Esophagus squamous epithelium (tissue), 5 donors: ENCODE measurements at places on chromosomes 6 and 20.

- no peak for DNase-seq
Measured at GRCh38 chr6:3357678-3358077, 98.9 kb downstream of the PSMG4 start.

DNA sequence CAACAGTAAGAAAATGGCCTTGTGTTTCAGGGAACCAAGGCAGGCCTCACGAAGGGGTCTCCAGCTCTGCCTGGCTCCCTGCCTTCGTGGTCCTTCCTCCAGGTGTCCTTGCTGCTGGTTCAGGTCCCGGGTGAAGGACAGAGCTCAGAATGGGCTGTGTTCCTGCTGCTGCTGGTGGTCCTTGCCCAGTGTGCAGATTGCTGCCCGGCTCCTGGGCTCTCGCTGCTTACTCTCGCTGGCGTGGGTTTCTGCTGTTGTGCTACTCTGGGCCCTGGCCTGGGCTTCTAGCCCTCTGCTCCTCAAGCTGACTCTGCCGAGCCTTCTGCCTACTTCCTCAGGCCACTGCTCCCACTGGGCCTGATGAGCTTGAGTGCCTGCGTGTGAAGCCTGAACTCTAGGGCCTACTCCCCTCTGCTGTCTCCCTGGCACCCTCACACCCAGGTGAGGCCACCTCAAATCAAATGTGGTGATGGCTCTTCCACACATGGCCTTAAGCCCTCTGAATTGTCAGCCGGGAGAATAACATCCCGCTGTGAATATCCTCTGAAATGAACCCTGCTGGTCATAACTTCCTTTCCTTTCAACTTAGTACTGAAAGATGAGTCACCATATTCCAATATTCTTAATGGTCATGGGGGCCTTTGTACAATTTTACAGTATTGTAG lies 171.6 kb downstream of the FOXC1 start:
- no peak for DNase-seq

DNA sequence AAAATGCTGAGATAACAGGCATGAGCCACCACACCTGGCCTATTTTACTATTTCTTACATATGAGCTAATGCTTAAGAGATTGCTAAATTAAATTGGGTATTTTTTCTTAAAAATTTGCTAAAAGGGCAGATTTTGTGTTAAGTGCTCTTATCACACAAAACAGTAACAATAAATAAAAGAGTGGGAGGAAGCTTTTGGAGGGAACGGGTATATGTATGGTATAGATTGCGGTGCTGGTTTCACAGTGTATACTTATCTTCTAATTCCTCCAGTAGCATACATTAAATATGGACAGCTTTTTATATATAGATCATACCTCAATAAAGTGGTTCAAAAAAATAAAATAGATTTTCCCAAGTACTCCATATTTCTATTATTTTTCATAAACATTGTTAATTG lies 39.4 kb upstream of the FABP7 start:
- DNase-seq: no peak

DNA sequence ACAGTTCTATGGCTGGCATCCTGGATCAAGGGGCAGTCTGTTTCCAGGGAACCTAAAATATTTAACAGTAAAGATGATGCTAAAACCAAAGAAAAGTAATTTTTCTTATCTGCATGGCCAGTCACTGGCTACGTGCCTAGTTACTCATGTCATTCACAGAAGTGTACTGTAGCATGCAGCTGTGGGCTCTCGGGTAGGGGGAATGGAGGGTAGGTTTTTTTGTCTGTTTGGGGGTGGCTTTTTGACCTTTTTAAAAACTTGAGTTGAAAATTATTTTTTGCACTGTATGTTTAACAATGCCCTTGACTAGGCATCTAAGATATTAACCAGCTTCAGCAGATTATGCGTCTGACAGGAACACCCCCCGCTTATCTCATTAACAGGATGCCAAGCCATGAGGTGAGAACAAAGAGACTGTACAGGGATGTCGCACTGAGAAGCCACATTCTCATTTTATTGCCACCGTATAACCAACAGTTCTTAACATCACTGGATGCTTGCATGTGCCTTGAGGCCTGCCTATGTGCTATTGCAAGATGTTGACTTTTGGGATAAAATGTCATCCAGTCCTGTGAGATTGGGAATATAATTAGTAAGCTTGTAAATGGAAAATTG lies 30.3 kb upstream of the MAPK13 start:
- DNase-seq: no peak

DNA sequence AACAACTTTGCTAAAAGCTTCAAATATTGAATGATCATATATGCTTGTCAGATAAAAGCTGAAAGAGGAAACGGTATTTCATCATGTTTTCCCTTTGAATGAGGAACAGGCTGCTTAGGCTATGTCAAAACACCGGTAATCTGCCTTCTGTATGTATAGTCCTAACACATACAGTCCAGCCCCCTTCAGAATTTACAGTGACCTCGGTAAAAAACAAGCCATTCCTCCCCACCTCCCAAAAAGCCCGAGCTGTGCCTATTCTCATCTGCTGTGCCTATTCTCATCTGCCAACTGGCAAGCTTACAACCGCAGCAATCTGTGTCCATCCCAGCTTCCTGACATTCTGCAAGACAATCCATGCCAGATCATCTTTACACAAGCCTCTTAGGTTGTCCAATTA lies 26.8 kb upstream of the UBE2J1 start:
- DNase-seq: no peak

- no peak for DNase-seq
Measured at GRCh38 chr6:138640028-138640427, 133.5 kb upstream of the CCDC28A start.

GRCh38 chr6:159311618-159312017 lies 142.4 kb downstream of the FNDC1 start:
- DNase-seq: no peak

GRCh38 chr6:72733045-72733444 lies 111.2 kb downstream of the KCNQ5 start:
- DNase-seq: no peak

DNA sequence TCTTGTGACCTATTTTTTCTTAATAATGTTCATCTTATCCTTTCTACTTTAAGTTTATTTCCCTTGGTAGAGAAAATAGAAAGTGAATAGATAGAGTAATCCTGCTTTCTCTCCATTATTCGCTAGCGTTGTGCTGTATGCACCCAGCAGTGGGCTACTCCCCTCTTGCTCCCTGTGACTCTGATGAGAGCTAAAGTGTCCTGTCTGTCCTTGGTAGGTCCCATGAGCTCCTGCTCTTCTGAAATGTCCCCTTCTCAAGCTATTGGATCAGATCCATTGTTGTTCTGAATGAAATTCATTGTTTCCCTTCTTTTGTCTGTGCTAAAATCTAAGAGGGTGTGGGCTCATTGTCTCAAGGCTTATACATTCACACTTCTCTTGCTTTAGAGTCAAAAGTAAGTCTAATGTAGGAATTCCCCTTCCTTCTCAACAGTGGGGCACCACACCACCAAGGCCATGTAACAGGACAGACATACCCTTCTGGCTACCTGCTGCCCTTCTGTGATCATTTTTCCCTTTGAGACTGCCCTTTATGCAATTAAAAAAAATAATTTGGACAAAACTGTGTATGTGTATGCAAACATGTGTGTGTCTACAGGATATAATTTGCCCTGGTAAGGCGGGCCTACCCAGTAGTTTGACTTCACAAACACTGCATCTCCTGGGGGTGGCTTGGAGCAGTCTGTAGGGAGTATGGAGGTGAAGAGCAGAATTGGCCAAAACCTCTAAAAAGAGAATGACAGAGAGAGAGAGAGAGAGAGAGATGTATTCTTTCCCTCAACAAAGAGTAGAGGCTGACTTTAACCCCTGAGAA lies 167.0 kb upstream of the MYLIP start:
- DNase-seq: no peak

- DNase-seq: no peak
Measured at GRCh38 chr6:130534627-130535026, 168.8 kb downstream of the TMEM200A start.

- no peak for DNase-seq
Measured at GRCh38 chr6:159108426-159108985, 60.7 kb upstream of the FNDC1 start.

DNA sequence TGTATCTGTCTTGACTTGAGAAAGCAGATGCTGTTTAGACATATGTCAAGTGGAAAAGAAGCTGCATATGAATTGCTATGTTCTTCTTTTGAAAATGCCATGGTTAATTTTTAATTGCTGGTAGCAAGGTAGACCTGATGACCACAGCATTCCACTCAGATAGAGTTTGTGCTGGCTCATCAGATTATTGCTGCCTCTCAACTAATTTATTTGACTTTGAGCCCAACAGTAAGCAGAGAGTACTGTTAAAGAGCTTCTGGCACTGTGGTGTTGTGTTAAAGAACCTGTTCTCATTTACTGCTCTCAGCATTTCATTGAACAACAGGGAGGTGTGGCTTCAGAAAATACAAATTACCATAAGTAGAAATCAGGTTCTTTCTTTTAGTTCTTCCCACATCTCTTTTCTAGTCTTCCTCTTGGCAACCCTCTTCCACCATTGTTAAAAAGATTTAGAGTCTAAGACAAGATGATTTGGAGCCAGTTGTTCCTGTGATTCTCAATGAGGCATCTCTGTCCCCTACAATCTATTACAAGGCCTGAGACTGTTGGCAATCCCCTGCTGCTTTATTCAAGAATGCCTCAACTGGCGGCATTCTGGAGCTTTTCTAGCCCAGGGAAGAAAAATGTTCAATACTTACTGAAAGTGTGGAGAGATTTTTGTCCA lies 967.6 kb upstream of the GJE1 start:
- DNase-seq: no peak

GRCh38 chr20:62712606-62713005 lies 4.0 kb downstream of the NTSR1 start:
- DNase-seq: no peak

- DNase-seq: no peak
Measured at GRCh38 chr6:89596484-89596883, 42.1 kb downstream of the LYRM2 start.

- DNase-seq: no peak
Measured at GRCh38 chr20:54514028-54514607, 38.7 kb downstream of the DOK5 start.

GRCh38 chr20:17511401-17511800 lies 19.8 kb downstream of the BFSP1 start:
- DNase-seq: no peak

- DNase-seq: no peak
Measured at GRCh38 chr6:1770968-1771723, 161.4 kb downstream of the FOXC1 start.

DNA sequence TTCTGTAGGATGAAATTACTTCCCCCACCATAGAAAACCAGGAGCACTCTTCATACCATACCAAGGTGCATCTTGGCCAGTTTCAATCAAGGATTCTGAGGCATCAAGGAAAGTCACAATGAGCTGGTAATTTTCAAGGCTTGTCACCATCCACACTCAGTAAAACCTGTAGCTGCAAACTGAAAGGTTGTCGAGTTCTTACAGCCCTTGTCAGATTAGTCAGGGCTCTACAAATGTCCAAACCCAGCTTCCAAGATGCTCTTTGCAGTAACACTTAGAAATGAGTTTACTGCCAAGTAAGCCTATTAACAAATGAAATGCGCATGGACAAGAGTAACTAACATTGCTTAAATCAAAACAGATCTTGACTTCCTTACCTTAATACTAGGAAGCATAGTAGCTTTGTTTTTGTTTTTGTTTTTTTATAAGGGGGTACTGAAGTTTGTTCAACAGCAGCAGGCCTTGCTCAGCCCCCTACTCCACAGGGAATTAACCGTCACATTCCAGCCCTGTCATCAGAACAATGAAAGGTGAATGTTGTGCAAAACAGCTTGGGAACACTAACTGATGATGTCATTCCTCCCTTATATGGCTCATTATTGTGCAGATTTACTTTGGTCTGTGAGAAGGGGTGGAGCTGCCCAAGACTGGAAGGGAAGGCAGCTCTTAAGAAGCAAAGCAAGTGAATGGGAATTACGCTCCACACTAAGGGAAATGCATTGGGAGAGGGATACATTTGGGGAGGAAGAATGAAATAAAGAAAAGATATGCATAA lies 49.9 kb upstream of the TMEM30A start:
- DNase-seq: no peak

DNA sequence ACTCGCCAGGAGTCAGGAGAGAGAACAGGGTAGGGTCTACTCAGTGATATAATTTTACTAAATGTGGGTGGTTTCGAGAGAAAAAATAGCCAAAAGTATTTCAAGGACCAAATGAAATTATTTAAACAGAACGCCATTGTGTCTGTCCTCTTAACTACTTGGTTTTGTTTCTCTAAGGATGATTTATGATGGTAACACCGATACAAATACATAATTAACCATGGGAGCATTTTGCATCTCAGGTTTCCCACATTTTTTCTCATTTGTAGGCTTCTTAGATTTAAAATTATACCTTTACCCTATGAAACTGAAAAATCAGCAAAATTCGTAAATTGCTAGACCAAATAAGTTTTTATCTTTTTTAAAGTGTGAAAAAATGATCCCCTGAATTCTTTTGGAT lies 188.2 kb downstream of the ZFP64 start:
- DNase-seq: no peak

GRCh38 chr20:33437141-33437911 lies 6.2 kb downstream of the SNTA1 start:
- DNase-seq: no peak

- DNase-seq: no peak
Measured at GRCh38 chr6:221531-222349, 70.5 kb upstream of the DUSP22 start.

- DNase-seq: no peak
Measured at GRCh38 chr6:72704979-72705378, 83.1 kb downstream of the KCNQ5 start.

- no peak for DNase-seq
Measured at GRCh38 chr6:129368970-129369369, 341.0 kb downstream of the ARHGAP18 start.

- DNase-seq: no peak
Measured at GRCh38 chr6:76706631-76707030, 634.2 kb upstream of the IMPG1 start.

- DNase-seq: no peak
Measured at GRCh38 chr6:40901322-40902055, 137.5 kb downstream of the UNC5CL start.

DNA sequence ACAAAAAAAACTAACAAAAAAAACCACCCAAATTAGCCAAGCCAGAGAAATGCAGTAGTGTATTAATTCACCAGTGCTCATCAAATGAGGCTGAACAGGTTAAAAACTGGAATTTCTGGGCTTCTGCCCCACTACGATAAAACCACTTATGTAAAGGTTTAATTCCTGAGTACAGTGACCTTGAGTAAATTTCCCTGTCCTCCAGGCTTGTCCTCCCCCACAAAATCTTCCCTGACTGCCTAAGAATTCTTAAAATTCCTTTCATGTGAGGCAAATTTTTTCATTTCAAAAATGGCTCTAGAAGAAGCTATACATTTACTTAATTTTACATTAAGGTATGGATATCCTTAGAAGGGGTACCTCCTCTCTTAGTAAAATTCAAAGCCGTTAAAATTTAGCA lies 80.1 kb upstream of the ID4 start:
- DNase-seq: no peak
